ENCODE measurements at places on chromosomes 3 and 15.

DNA sequence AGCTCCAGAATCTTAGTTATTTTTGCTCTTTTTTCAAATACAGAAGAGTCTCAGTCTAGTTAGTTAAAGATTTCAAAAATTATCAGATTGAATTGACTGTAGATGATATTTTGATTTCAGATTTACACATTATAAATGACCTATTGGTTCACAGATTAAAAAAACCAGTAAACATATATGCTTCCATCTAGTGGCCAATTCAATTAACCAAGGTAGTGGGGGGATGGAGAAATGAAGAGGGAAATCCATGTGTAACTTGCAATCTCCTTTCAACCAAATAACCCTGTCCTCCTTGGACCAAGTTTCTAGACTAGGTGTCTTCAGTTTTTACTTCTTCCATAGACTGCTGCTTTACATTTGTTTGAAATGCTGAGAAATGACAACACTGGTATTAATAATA is 789.8 kb downstream of the ROBO1 start:
- ATAC-seq: no peak

DNA sequence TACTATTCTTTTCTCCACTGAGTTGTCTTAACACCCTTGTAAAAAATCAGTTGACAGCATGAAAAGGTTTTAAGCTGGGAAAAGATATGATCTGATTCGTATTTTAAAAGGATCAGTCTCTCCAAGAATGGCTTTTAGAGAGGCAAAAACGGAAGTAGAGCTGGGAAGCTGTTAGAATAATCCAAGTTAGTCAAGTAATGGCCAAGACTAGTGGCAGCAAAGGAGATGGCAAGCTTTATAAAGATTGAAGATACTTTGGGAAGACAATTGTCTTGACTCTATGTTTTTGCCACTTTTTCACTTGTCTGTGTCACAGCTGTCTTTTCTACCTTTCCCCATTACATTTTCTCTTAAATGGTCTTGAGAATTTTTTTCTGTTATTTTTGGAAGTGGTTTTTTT is 243.5 kb upstream of the MANF start:
- ATAC-seq: no peak

DNA sequence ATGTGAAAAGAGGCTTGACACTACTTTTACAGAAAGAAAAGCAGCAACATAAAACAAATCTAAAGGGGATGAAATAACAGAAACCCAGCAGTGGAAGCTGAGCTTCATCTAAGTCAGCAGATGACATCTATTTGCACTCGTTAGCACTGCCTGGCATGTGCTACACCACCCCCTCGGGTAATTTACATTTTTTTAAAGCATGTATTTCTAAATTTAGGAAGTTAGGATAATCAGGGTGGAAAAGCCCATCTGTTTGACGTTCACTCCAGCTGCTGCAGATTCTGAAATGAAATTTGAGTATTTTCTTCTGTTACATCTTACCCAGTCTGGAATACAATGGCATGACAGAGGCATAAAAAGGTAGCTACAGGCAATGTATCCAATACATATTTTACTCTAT is 20.7 kb downstream of the IGSF11 start:
- no peak for ATAC-seq

- ATAC-seq: no peak
Measured at GRCh38 chr3:47503033-47503432, 10.5 kb downstream of the ELP6 start.

DNA sequence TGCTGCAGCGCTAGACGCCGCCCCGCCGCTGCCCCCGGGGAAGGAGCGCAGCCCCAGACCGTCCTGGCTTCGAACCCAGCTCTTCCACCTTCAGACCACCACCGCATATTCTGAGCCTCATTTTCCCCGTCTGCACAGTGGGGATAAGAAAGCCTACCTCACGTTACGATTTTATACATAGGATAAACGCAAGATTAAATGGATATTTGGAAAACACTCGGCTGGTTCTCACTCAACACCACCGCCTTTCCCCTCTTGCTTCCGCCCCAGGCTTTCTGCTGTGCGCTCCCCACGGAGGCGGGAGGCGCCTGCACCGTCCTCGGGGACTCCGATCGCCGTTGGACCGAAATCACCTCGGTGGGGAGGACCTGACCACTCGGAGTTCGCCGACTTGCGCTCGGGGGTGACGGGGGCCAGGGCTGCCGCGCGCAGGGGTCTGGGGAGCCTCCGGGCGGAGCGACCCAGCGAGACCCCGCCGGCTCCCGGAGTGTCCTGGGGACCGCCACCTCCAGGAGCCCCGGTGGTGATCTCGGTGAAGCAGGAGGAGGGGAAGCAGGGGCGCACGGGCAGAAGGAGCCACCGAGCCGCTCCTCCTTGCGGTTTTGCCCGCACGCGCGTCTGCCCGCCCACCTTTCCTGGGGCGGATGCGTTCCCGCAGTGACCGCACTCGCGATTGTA is 4.0 kb downstream of the FBXL22 start:
- peak; percentile 0 for ATAC-seq

DNA sequence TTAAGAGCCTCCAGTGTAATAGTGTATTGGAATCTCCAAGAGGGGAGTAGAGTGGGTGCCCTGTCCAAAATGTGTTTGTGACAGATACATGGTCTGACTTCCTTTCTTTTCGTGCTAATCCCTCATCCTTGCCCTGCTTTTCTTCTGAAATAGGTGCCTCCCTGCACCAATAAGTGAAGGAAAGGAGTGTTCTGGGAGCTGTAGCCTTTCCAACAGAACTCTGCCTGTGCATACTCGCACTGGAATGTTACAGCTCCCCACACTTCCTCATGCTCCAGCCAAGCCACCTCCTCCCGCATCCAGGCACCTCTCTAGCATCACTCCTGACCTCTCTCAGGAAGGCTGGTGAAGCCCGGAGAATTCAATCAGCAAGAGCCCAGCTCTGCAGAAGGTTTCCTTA is 478.0 kb downstream of the GABRG3 start:
- ATAC-seq: peak; percentile 98

GRCh38 chr3:9314796-9315195 is 48.1 kb upstream of the THUMPD3 start:
- peak; percentile 81 for ATAC-seq

GRCh38 chr3:125146626-125147490 is 65.7 kb downstream of the SLC12A8 start:
- no peak for ATAC-seq

DNA sequence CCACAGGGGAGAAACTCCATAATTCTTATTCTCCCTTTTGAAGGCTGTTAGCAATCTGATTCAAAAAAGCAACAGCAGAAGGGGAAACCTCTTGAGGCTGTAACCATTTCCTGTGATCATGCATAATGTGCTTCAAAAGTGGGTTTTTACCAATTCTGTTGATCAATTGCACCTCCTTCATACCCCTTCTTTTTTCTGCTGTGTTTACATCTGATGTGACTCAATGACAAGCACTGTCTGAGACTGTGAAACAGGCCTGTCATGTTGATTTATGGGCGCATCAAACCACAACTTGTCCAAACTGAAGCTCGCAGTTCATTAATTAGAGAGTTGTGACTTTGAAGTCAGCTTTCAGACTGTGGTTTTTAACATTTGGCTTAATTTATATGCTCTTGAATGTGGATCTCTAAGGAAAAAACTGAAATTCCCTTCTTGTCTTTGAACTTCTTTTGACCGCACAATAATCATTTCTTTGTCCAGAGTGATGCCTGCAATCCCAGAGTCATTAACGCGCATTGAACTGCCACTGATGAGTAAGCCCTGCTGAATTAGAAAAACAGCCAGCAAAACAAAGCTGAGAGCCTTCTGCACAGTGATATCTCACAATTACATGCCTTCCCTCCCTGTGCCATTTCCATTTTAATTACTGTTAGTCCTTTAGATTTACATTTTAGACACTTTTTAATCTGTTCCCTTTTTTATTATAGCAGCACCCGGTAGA is 532.8 kb downstream of the FOXP1 start:
- ATAC-seq: peak; percentile 65

DNA sequence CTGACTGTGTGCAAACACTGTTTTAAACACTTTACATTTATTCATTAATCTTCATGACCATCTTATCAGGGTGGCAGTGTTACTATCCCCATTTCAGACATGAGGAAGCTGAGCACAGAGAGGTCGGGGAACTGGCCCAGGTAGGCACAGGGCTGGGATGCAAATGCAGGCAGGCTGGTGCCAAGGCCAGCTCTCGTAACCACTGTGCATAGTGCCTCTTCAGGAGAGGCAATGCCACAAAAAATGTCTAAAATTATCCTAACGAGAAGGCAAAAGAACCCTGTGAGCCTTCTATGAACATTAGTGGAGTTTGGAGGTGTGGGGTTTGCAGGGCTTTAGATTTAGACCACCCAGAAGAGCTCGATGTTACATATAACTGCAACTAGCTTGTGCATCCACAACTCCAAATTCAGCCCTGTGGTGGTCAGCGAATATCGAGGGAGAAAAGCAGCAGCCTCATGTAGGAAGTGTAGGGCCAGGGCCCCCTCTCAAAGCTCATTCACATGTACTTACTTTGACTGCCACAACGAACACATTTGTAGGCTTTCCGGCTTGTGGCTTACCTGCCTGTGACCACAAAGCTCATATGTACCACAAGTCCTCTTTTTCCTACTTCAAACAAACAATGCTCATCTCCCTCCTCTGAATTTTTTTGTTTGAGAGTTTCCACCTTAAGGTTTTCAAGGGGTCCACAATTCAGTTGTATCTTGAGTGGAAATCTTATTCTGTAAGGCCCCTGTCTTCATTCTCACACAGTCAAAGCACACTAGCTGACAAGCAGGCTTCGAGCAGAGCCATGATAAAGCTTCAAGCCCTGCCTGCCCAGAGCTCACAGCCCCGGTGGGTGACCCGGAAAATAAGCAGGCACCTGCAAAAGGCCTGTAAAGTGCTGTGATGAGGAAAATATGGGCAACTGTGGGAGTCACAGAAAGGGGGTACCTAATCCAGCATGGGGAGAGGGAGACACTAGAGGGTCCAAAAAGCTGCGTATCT is 722.9 kb upstream of the CFAP20DC start:
- ATAC-seq: no peak

DNA sequence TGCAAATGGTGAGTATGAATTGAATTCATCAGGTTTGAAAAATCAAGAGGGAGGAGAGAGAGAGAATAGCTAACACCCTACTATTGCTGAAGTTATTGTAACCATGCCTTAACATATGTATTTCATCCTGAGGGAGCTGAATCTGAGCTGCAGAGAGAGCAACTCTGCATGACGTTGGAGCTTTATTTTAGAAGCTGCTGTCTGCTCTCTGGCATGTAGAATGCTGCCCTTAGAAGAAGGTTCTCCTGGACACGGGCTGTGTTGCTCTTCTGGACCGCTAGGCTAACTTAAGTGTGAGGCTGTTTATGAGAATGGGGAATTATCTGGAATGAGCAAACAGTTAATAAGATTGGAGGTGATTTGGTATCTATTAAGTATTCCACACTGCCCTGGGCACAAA is 814.6 kb downstream of the AGBL1 start:
- ATAC-seq: no peak

DNA sequence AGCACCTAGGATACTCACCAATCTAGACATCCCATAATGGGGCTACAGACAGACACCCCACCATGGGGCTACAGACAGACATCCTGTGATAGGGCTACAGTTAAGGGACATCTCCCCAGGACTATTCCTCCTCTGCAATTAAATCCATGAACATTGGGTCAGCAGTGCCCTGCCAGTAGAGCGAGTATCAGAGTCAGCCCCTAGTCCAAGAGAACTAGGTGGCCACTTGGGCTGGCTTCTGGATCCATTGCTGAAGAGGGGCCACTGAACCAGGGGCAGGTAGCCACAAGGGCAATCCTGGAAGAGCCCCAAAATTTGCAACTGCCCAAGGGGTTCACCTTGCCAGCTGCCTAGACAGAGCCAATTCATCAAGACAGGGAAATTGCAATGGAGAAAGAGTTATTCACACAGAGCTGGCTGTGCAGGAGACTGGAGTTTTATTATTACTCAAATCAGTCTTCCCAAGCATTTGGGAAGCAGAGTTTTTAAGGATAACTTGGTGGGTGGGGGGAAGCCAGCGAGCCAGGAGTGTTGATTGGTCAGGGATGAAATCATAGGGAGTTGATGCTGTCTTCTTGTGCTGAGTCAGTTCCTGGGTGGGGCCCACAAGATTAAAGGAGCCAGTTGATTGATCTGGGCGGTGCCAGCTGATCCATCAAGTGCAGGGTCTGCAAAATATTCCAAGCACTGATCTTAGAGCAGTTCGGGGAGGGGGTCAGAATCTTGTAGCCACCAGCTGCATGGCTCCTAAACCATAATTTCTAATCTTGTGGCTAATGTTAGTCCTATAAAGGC is 170.2 kb upstream of the SMAD3 start:
- no peak for ATAC-seq

DNA sequence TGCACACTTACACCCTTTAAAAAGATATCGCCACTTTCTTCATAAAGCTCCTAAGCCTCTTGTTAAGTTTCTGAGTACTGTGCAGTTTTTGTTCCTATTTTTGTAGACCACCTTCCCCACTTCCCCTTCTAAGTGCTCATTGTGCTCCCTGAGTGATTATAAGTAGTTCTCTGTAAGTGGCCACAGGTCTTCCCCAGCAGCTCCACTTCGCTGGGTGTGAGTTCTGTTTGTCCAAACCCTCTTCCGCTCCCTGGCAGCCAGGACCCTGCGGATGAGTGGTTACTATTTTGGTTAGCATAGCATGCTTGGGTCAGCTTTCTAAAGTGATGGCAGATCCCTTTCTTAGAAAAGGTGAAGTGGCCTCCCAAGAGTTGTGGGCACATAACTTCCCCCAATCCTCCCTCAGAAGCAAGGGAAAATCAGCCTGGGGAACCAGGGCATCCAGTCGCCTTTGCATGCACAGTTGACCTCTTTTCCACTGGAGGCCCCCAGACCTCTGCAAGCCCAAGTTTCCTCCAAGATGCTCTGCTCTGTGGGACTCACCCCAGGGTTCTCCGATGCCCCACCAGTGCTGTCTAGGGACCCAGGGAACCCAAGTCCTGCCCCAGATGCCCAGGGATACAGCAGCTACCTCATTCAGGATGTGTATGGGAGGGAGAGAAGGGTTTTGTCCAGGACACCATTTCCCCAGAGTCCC is 69.6 kb downstream of the ATP10A start:
- ATAC-seq: no peak

Data from esophagus mucosa (tissue), 1 donor.